ENCODE measurements at places on chromosomes 16 and 17.

DNA sequence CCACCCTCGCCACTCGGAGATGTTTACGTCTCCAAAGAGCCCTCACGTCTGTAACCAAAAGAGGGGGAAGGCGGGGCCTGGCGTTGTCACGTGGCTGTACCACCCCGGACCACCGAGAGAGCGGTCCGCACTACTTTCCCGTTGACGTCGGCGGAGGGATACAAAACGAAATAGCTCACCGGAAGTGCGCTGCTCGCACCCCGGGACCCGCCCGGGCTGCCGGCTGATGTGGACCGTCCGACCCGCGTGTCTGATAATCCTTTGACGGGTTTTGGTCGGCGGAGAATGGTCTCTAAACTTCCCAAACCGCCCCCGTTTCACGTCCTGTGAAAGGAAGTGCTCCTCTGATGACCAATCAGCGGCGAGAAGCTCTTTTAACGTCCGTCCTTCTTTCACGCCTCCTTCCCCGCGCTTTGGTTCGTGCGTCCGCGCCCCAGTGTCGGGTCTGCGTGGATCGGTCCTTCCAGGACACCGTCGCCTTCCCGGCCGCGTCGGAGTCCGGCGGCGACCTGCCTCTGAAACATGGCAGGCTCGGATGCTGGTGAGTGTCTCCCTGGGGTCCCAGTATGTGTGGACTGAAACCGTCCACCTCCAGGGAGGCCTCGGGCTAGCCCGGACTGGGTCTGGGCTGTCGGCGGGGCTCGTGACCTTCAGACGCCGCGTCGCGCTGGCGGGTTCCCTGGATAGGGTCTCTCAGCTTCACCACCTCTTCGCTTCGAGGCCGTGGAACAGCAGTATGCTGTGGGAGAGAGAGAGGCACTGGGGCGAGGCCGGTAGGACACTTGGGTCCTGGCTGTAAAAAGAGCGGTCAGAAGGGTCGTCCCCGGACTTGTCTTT lies at the start of gene CEP95:
Gene CEP95 (plus strand): TSS at position 402 of the 837 bp plus-strand sequence. CDS start 121 bp downstream, at position 523.
- DNase-seq: peak; percentile 99

DNA sequence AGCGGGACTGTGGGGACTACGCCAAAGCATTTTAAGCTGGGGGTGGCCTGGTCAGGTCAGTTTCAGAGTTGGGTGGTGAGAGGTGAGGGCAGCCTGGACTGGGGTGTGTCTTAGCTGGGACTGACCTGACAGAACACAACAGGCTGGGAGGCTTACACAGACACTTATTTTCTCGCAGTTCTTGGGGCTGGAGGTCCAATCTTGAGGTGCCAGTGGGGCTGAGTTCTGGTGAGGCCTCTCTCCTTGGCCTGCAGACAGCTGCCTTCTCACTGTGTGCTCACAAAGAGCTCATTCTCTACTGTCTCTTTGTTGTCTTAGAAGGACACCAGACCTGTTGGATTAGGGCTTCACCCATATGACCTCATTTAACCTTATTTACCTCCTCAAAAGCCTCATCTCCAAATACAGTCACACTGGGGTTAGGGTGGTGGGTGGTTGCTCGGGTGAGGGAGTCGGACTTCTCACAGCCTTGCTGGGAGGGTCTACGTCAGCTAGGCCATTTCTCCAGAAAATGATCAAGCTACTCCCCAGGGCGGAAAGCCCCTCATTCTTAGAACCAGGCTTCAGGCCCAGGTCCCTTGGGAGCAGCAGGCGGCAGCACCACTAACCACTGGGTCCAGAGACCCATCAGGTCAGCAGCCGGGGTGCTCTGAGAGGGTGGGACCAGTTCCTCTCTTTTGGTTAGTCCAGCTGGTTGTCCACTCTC lies 149.3 kb downstream of the RAB11FIP4 start:
- no peak for DNase-seq

- DNase-seq: no peak
These were observed 183.3 kb downstream of the CEP112 start for GRCh38 chr17:66008680-66009079.

GRCh38 chr16:85984231-85984880 lies 85.4 kb downstream of the IRF8 start:
- DNase-seq: no peak

GRCh38 chr16:1172651-1173050 lies 19.7 kb downstream of the CACNA1H start:
- no peak for DNase-seq

DNA sequence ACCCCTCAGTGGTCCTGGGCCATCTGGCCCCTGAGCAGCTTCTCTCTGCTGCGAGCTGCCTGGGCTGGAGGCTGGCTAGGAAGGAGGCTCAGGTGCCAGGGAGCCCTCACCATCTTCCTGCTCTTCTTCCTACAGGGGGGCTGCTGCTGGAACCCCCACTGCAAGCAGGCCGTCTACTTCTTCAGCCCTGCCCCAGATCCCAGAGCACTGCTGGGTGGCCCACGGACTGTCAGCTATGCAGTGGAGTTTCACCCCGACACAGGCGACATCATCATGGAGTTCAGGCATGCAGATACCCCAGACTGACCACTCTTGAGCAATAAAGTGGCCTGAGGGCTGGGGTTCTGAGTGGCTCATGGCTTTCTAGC lies 46.1 kb downstream of the PRMT7 start:
- no peak for DNase-seq

GRCh38 chr16:57838161-57838560 lies 35.9 kb upstream of the KIFC3 start:
- DNase-seq: no peak

DNA sequence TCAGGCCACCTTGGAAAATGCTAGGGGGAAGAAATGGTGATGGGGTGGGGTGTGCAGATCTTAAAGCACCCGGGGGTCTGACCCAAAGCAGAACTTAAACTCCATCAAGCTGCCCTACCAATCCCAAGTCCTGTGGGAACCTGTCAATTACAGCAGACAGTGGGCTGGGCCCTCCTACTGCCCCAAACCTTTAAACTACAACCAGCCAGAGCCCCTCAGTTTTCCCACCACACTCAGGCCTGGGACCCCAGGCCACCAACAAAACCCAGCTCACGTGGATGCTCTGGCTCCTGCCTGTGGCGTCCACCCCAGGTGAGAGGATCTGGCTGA lies 2.7 kb downstream of the MYO18A start:
- DNase-seq: no peak

GRCh38 chr17:44112284-44113280 lies 10.9 kb downstream of the HDAC5 start:
- no peak for DNase-seq

- no peak for DNase-seq
These were observed 1.1 kb upstream of the KPNA2 start for GRCh38 chr17:68034452-68034776.

DNA sequence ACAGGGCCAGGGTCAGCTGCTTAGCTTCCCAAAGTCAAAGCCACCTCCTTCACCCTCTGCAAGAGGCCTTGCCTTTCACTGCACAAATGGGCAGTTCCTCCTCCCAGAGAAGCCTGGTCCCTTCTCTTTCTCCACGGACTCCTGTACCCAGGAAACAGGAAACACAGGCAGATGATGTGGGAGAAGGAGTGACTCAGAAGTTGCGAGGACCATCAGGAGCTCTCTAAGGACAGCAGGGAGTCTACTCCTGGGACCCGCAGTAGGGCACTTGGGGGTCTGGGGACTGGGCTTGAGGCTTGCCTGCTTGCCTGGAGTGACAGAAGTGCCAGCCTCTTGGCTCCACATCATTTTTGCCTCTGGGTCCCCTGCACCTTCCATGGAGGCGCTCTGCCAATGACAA lies 47.4 kb upstream of the KSR1 start:
- peak; percentile 54 for DNase-seq

DNA sequence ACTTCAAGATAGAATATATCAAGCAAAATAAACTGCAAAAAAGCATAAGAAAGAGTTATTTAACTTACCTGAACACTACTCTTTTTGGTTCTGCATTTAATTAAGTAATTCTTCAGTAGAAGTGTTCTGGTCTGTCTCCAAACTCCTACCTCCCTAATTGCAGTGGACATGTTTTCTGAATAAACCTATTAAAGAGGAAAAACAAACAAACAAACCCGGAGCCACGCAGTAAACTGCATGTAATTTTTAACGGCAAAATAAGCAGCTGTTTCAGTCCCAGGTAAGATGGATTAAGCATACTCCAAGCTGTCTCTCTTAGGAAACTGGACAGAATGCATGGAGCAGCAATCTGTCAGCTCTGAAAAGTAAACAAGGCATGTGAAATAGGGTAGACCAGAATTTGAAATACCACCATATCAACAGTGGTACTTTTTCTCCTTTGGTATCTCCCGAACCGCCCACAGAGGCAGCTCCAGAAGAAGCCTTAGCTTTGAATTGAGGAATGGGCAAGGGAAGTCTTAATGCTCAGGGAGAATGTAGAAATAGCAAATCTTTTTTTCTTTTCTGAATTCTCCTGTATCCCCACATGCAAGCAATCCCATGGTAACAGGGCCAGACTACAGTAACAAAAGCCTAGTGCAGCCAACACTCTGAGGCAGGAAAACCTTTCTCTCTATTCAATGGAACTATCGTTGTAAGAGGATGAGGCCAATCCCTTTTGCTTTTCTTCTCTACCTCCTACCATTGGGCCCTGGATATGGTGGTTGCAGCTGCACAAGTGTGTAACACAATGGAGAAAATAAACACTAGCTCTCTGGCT lies 12.5 kb downstream of the ABCA5 start:
- DNase-seq: no peak

DNA sequence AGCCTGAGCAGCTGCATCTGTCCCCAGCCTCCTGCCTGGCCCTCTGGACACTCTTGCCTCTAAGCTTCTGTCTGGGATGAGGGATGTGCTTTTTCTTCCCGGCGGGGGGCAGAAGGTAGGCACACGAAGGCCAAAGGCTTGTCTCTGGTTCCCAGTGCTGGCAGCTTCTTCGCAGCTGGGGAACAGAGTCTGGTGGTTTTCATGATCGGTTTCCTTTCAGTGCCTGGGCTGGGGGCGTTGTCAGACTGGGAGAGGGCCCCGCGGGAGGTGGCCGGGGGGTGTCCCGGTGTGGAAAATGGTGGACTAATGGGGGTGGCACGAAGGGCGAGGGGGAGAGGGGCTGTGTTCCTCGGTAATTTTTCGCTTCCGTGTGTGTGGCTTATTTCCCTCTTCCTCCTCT lies 988 bp downstream of the RAP1GAP2 start:
- DNase-seq: no peak

GRCh38 chr16:17747081-17747756 lies 276.5 kb upstream of the XYLT1 start:
- DNase-seq: no peak

GRCh38 chr17:81406117-81406953 lies 11.1 kb downstream of the BAHCC1 start:
- DNase-seq: no peak

- peak; percentile 93 for DNase-seq
These were observed 17.2 kb downstream of the SREBF1 start for GRCh38 chr17:17819561-17819995.

DNA sequence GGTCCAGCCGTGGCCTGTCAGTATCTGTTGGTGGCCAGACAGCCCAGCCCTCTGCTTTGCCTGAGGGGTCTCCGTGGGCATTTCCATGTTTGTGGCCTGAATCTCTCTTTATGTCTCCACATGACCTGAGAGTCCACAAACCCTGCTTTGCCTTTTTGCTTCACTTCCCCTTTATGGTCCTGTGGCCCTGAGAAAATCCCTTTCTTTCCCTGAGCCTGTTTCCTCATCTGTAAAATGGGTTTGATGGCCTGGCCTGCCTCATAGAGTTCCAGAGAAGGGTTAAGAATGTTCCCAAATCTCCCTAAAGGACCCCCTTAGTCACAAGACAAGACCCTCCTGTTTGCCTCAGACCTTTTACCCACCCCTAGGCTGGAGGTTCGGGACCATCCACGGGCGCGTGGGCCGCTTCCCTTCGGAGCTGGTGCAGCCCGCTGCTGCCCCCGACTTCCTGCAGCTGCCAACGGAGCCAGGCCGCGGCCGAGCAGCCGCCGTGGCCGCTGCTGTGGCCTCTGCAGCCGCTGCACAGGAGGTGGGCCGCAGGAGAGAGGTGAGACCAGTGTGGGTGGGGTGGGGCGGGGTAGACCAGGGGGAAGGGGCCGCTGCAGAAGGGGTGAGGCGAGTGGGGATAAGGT lies 26.2 kb upstream of the ALKBH5 start:
- DNase-seq: no peak

DNA sequence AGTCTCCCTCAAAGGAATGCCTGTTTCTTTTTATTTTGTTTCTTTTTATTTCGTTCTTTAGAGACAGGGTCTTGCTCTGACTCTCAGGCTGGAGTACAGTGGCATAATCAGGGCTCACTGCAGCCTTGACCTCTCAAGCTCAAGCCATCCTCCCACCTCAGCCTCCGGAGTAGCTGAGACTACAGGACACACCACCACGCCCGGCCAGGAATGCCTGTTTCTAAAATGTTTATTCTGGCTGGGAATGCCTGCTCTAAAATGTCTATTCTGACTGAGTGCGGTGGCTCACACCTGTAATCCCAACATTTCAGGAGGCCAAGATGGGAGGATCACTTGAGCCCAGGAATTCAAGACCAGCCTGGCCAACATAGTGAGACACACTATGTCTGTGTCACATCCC lies 2.5 kb upstream of the MMP28 start:
- DNase-seq: no peak

GRCh38 chr16:73031155-73031866 lies 16.6 kb downstream of the ZFHX3 start:
- DNase-seq: peak; percentile 16

GRCh38 chr16:66070140-66070917 lies 296.2 kb upstream of the CDH5 start:
- DNase-seq: no peak

GRCh38 chr17:45992175-45992574 lies 6.9 kb upstream of the STH start:
- no peak for DNase-seq

DNA sequence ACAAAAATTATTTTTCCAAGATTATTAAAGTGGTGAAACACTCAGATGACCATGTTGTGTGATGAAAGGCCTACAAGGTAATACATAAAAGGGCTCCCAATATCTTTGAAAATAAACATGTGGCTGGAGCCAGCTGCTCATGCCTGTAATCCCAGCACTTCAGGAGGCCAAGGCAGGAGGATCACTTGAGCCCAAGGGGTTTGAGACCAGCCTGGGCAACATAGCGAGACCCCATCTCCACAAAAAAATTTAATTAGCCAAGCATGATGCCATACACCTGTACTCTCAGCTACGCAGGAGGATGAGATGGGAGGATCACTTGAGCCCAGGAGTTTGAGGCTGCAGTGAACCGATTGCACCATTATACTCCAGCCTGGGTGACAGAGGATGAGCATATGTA lies 26.8 kb downstream of the SIAH1 start:
- no peak for DNase-seq

GRCh38 chr17:69607162-69607834 lies 192.8 kb downstream of the MAP2K6 start:
- peak; percentile 84 for DNase-seq

GRCh38 chr16:13322336-13322735 lies 420.9 kb downstream of the SHISA9 start:
- DNase-seq: no peak

- no peak for DNase-seq
These were observed 14.6 kb downstream of the RND2 start for GRCh38 chr17:43039646-43040045.

- peak; percentile 98 for DNase-seq
These were observed 19.5 kb downstream of the CD7 start for GRCh38 chr17:82297714-82298537.

Measured in ELR (cell line).